ENCODE measurements at places on chromosomes 11 and 22. TPM values are rescaled to one million over a fixed set of nuclear protein-coding genes. Genes with fewer than 3 reads are reported as not detected.

The APLNR gene
- total RNA-seq: 4.8 TPM

The XKR3 gene
- total RNA-seq: not detected

The XRCC6 gene
- total RNA-seq: 171 TPM

The A4GALT gene
- total RNA-seq: 19.5 TPM

The OAF gene
- 77.1 TPM for total RNA-seq

The KCTD17 gene
- 16.3 TPM for total RNA-seq

The CRYBB2 gene
- total RNA-seq: 0.45 TPM

The TMPRSS5 gene
- total RNA-seq: not detected

The SCN4B gene
- 15.7 TPM for total RNA-seq

The C11orf91 gene
- total RNA-seq: not detected

The ANGPTL5 gene
- 1.2 TPM for total RNA-seq

The OR52I2 gene
- total RNA-seq: not detected

The METTL15 gene
- total RNA-seq: 13.3 TPM

The CREB3L1 gene
- 0.88 TPM for total RNA-seq

The DCUN1D5 gene
- total RNA-seq: 44.9 TPM

The UPB1 gene
- total RNA-seq: not detected

The PPP2R5B gene
- total RNA-seq: 30.1 TPM

The TRPC6 gene
- 23.4 TPM for total RNA-seq

The CRYBB3 gene
- not detected for total RNA-seq

The VSIG2 gene
- total RNA-seq: 24.5 TPM

The POU2AF3 gene
- total RNA-seq: not detected

The PATE4 gene
- total RNA-seq: not detected

The PLA2G6 gene
- 122 TPM for total RNA-seq

The TSPO gene
- 87.4 TPM for total RNA-seq

The DMC1 gene
- 25.9 TPM for total RNA-seq

The CABP4 gene
- 6.4 TPM for total RNA-seq

The SSTR3 gene
- not detected for total RNA-seq

The CASP5 gene
- not detected for total RNA-seq

The CSF2RB gene
- total RNA-seq: 3.4 TPM

The MPPED2 gene
- total RNA-seq: 103 TPM

The UBQLNL gene
- 0.67 TPM for total RNA-seq

The RFPL1 gene
- not detected for total RNA-seq

The ARHGAP20 gene
- total RNA-seq: 12.7 TPM

The ARAP1 gene
- total RNA-seq: 110 TPM

The PRRG4 gene
- 16.7 TPM for total RNA-seq

The DRD4 gene
- not detected for total RNA-seq

The UBQLN3 gene
- total RNA-seq: 0.56 TPM

The OR8B12 gene
- total RNA-seq: not detected

The ZNF74 gene
- 15.0 TPM for total RNA-seq

The DKK3 gene
- 72.0 TPM for total RNA-seq

Measured in thyroid gland (tissue), 4 donors.